ENCODE measurements at places on chromosomes 11 and 22. TPM values are rescaled to one million over a fixed set of nuclear protein-coding genes. Genes with fewer than 3 reads are reported as not detected.

Gene LUZP2
- 8.0 TPM for total RNA-seq

Gene IFITM10
- total RNA-seq = 1.5 TPM

Gene NAALAD2
- total RNA-seq = 2.4 TPM

Gene OR6A2
- 0.30 TPM for total RNA-seq

Gene OR51B4
- not detected for total RNA-seq

Gene FIBIN
- 51.4 TPM for total RNA-seq

Gene OR5D16
- total RNA-seq = not detected

Gene SLC35E4
- total RNA-seq = 8.9 TPM

Gene TM7SF2
- 17.0 TPM for total RNA-seq

Gene OR52K1
- total RNA-seq = not detected

Gene OR52W1
- total RNA-seq = not detected

Gene OR10A2
- total RNA-seq = not detected

Gene TYR
- not detected for total RNA-seq

Gene MIOX
- not detected for total RNA-seq

Gene MS4A1
- not detected for total RNA-seq

Gene NNMT
- 919 TPM for total RNA-seq

Gene MMP13
- not detected for total RNA-seq

Gene TRPM5
- total RNA-seq = not detected

Gene BACE1
- 34.1 TPM for total RNA-seq

Gene OR2AG1
- total RNA-seq = not detected

Gene PATE4
- not detected for total RNA-seq

Gene KCNK4
- not detected for total RNA-seq

Gene BEST1
- total RNA-seq = 2.8 TPM

Gene IFITM1
- 0.42 TPM for total RNA-seq

Gene DERL3
- 0.83 TPM for total RNA-seq

Gene SPON1
- 3.9 TPM for total RNA-seq

Gene SYVN1
- total RNA-seq = 25.2 TPM

Gene XKR3
- total RNA-seq = not detected

Gene GPHA2
- not detected for total RNA-seq

Gene USP2
- total RNA-seq = 0.88 TPM

Gene SHANK2
- 3.7 TPM for total RNA-seq

Gene SC5D
- total RNA-seq = 101 TPM
